Caudate nucleus (tissue), 63 donors: ENCODE measurements at places on chromosomes 12 and 14.

GRCh38 chr14:26820572-26820971, 222.7 kb upstream of the NOVA1 start:
- DNase-seq = no peak

DNA sequence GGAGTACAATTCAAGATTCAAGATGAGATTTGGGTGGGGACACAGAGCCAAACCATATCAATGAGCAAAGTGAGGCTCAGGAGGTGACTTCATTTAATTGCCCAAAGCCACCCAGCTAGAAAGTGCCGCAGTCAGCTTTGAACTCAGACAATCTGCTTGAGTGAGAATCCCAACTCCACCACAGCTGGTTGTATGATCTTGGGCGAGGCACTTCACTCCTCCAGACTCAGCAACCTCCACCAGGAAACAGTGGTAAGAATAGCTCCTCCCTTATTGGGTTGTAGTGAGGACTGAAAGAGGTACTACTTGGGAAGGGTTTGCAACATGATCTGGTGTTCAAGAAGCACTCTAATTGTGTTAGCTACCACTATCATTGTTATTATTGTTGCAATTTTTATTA, 129.2 kb upstream of the RFLNA start:
- DNase-seq = no peak

- DNase-seq = peak; percentile 55
Observed at GRCh38 chr14:77157740-77158139, 16.1 kb upstream of the ZDHHC22 start.

DNA sequence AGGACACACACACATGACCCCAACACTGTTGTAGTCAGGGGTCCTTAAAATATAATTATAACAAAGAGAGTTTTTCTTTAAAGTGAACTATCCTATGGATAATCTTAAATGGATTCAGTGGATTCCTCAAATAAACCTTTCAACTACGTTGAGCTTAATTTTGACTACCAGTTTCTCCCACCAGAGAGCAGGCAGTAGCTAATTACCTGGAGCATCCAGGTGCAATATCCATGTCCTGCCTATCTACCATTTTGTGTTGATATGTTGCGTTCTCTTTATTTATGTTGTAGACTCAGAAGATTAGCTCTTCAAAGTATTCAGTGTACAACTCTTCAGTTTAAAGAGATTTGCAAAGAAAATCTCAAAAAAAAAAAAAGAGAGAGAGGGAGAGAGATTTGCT, 127.2 kb upstream of the GZMB start:
- DNase-seq = no peak

DNA sequence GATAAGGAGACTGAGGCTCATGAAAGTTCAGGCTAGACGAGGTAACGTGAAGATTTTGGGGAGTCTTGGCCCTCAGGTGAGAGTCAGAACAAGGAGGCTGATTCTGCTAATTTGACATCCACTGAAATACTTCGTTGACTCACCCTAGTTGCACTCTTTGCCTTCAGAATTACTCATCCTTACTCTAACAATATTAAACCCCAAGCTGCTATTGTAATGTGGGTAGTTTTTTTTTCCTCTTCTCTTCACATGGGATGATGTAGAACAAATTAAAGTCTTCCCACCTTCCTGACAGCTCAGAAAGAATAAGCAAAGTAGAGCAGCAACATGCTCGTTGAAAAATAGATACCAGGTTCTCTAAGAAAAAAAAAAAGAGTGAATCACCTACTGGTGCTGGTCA, 22.0 kb upstream of the SRRM4 start:
- no peak for DNase-seq

GRCh38 chr14:33964599-33965317, 13.9 kb upstream of the EGLN3 start:
- no peak for DNase-seq

- DNase-seq = no peak
Observed at GRCh38 chr14:31300296-31300695, 92.7 kb upstream of the HECTD1 start.

- no peak for DNase-seq
Observed at GRCh38 chr12:60266381-60266852, 670.6 kb downstream of the SLC16A7 start.

DNA sequence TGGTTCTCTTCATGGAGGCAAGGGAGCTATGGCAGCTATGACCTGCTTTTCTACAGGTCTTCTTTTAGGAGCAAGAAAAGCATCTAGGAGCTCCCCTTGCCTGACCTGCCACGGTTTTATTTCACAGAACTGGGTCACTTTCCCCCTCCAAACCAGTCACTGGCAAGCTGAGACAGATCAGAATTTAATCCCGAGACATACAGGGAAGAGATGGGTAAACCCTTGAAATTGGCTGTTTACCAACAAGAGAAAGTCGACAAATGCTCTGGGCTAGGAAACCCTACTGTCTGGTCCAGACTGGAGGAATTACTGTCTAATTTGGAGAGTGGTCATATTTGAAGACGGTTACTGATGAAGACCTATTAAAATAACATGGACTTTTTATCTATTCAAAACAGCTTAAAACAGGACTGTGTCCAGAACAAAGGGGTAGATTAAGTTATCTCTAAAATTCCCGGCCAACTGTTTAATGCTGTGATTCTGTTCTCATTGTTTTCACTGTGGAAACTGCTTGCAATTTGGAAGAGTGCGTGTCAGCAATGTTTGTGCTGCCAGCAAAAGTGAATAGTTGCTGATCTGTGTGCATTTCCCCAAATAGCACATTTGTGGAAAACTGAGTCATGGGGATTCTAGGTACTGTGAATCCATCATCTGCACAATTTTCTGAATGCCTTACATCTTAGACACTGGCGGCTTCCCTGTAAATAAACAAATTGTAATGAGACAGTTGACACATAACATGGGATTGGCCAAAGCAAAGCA, 73.4 kb upstream of the EEA1 start:
- no peak for DNase-seq

GRCh38 chr14:56809270-56810146, 771 bp downstream of the OTX2 start:
- no peak for DNase-seq

DNA sequence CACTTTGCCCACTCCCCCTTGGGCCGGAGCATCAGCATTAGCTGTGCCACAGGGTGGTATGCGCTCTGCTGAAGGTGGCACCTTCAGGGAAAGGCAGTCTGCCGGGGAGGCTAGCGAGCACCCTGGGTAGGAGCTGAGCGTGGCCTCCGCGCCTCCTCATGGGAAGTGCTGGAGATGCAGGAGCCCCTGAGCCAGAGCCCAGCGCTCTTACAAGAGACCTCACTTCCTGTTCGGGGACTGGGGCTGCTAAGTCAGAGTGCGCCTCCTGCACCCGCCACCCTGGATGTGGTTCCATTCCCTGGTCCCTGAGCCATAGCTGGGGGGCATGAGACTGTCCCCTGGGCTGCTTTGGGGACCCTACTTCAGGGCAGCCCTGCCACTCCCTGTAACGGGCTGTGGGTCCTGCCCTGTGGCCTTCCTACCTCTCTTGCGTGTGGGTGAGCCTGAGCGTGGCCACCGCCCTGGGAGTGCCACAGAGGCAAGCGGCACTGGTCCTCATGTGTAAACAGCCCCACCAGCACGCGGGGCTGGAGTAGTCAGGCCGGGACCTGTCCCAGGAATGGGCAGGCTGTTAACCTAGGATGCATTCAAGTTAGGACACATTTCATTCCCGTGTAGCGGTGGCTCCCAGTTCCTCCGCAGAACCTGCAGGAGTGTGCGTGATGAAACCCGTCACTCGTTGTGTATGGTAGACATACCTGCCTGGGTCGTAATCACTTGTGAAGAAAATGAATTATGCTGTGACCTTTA, 19.4 kb downstream of the COA8 start:
- DNase-seq = no peak

DNA sequence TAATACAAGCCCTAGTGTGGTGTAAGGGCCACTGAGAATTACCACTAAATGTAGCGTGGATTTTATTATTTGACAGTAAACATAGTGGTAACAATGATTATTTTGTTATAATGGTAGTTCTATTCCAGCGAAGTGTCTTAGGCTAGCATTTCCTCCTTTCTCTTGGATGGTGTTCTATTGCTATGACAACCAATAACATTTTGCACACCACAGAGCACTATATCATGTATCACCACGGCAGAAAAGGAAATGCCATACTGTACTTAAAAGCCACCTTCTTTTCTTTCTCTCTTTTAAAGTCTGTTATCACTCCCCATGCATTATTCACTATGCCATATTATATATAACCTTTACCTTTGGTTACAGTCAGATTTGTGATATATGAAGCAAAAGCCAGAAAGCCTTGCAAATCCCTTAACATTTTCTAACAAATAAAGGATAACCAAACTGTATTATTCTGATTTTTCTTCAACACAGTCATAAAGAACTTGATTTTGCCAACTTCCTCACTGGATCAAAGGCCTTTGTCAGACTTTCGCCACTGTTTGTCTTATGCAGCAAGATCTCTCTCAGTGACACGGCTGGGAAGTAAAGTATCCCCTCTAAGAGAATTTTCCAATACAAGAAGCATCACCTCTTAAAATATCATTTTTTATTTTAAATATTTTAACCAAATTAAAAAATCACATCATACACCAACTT, 195.8 kb downstream of the FOXN3 start:
- DNase-seq = no peak

DNA sequence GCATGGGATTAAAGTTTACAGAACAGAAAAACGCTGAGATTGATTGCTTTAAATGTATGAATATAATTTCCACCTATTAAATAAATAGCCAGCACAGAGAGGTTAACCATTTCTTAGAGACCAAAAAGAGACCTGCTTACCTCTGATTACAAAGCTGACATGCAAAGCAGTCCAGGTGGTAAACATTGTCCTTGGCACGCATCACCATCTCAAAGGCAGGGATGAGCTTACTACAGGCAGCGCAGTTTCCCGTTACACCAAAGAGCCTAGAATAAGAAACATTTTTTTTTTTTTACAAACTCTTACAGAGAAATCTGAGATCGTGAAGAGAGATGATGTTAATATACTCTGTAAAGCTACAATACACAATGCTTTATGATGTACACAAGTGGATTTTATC, 45.7 kb downstream of the LMO3 start:
- no peak for DNase-seq

GRCh38 chr12:7959701-7960121, 23.7 kb upstream of the SLC2A3 start:
- DNase-seq = no peak

- DNase-seq = no peak
Observed at GRCh38 chr12:75760573-75761294, 249.3 kb upstream of the KRR1 start.

DNA sequence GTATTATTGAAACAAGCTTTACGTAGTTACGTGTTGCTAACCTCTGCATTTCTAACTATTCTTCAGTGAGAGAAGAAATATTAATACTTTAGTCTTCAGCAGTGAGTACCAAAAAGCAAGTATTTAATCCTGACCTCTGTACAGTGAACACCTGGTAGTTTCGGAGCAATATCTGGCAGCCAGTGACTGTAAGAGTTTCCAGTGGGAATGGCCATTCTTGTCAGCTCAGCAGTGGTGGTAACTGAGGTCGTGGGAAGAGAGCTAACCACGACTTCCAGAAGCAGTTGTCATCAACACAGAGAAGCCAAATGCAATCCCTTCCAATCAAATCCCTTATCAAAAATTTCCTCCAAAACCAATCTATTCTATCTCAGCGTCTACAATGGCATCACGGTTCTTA, 1500.2 kb upstream of the FLRT2 start:
- DNase-seq = no peak

GRCh38 chr14:31228533-31228932, 20.9 kb upstream of the HECTD1 start:
- no peak for DNase-seq

DNA sequence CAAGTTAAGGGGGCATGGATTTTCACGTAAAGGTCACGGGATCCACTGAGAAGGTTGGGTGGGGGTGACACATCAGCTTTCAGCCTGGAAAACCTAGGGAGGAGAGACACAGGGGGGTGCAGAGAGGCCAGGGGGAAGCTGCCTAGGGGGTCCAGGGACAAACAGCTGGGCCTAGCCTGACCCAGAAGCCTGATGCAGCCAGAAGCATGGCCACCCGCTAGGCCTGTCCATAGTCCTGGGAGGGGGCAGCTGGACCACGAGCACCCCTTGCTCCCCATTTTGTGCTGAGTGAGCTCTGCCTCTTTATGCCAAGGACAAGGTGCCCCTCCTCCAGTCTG, 322.7 kb upstream of the RTL1 start:
- no peak for DNase-seq

DNA sequence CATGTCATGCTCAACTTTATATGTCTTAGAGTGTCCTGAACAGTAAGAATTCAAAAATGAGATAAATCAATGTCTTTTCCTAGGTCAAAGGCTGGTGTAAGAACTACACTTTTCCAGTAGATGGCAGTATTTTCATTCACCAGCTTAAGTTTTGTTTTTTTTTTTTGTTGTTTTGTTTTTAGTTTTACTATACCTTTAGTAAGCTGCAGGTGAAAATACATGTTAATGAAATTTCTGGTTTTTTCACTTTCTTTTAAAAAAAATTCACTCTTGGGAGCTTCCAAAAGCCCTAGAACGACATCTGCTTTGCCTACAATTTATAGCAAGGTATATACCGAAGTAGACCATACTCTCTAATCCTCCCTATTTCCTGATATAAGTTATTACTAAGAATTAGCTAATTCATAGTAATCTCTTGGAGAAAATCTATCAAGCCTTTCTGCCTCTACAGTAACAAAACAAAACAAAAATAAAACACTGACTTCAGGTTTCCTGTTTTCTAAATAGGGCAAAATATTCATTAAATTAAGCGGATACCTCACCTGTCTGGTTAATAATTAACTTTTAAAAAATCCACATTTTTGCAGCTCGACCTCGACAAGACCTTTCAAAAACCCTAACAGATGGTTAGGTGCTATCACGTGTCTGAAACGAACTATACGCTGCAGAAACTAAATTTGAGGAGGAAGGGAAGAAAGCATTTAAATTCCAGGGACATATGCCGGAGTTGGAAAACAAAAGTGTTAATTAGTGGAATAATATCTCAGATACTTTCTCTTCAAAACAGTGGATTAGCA, 2.7 kb upstream of the SAMD4A start:
- DNase-seq = no peak

GRCh38 chr12:5963515-5963914, 18.5 kb upstream of the ANO2 start:
- DNase-seq = no peak

GRCh38 chr14:39621678-39622077, 189.4 kb upstream of the FBXO33 start:
- no peak for DNase-seq

DNA sequence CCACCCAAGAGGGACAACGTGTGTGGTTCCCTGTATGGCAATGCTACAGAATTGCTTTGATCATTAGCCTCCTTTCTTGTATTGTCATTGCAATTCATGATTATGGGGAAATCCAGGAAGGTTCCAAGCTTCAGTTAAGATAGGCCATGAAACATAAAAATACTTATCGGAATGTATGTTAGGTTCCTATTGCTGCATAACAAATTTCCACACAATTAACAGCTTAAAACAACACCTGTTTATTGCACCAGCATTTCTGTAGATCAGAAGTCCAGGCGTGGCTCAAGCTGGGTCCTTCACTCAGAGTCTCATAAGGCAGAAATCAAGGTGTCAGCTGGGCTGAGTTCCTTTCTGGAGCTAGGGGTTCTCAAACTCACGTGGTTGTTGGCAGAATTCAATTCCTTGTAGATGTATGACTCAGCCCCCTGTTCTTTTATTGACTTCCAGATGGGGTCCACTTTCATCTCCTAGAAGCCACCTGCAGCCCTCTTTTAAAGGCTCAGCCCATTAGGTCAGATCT, 365.6 kb upstream of the TMPO start:
- no peak for DNase-seq
